ENCODE measurements at places on chromosomes 7 and 10.
A peak's percentile ranks its signal among the peaks of the same experiment; 100 is the strongest.

GRCh38 chr10:102347236-102347828 lies 48.2 kb upstream of the NFKB2 start:
- DNase-seq: peak; percentile 24

DNA sequence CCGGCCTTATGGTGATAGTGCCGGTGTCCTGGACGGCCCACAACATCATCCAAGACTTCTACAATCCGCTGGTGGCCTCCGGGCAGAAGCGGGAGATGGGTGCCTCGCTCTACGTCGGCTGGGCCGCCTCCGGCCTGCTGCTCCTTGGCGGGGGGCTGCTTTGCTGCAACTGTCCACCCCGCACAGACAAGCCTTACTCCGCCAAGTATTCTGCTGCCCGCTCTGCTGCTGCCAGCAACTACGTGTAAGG lies 713 bp downstream of the CLDN4 start:
- no peak for DNase-seq

DNA sequence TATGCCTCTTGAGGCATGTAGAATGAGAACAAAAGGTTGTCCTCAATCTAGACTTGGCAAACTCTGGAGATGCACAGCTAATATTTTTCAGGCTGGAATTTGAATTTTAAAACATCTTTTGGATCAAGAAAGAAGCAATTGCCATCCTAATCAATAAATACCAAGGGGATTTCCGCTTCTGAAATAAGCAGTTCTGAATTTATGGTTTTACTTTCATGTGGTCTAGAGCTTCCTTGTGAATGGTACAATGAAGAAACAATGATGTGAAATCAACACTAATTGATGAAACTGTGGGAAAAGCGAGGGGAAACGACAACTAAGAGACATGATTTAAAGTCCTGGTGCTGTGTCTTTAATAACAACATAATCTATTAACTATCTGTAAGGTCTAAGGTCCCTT lies 1202.7 kb downstream of the SORCS3 start:
- DNase-seq: no peak

DNA sequence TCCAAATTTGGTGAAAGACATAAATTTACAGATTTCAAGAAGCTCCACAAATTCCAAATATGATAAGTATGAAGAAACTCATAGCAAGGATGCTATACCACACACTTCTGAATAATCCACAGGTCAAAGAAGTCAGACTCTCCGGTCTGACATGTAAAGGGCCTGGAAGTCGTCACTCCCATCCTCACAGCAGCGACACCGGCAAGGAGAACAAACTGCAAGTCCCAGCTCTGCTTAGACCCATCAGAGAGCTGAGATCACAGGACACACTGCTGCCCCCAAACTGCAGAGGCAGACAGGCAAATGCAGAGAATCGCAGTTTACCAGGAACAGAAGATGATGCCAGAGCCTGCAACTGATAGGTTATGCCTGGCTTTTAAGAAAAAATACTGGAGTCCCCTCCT lies 62.0 kb downstream of the AMZ1 start:
- peak; percentile 23 for DNase-seq

GRCh38 chr7:2198206-2198605 lies 34.5 kb downstream of the MAD1L1 start:
- DNase-seq: no peak

DNA sequence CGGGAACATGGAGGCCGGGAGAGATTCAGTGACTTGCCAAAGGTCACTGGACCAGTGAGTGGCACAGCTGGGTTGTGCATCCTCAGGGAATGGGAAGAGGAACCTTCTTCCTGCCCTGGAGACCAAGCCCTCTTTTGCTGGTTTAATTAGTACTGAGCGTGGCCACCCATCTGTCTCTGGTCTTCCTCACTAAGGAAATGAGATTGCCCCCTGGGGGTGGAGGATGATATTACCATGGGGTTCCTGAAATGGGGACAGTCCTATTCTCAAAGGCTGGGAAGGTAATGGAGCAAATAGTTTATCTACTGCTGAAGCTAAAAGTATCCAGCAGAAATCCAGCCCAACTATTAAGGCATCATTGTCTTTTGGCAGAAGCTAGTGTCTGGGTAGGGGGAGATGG lies 98.6 kb upstream of the FGFR2 start:
- no peak for DNase-seq
